ENCODE measurements at places on chromosomes 4 and X.
A peak's percentile ranks its signal among the peaks of the same experiment; 100 is the strongest.

DNA sequence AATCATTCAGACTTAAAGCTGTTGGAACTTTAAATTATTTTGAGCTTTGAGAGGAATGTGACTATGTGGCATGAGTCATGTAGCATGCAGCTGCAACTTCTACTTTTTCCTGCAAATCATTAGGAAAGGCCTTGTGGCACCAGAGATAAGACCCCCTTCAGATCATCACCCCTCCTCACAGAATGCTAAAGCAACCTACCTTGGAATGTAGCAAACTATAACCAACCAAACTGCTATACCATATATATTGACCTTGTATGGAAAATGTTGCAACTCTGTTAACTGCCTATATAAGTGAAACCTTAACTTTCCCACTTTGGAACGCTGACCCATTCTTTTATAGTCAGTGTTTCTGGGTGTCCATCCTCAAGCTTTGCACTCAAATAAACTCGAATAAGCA lies 32.0 kb downstream of the ATXN3L start:
- peak; percentile 60 for DNase-seq

GRCh38 chrX:139881130-139881529 lies 51.7 kb downstream of the ATP11C start:
- peak; percentile 86 for DNase-seq

DNA sequence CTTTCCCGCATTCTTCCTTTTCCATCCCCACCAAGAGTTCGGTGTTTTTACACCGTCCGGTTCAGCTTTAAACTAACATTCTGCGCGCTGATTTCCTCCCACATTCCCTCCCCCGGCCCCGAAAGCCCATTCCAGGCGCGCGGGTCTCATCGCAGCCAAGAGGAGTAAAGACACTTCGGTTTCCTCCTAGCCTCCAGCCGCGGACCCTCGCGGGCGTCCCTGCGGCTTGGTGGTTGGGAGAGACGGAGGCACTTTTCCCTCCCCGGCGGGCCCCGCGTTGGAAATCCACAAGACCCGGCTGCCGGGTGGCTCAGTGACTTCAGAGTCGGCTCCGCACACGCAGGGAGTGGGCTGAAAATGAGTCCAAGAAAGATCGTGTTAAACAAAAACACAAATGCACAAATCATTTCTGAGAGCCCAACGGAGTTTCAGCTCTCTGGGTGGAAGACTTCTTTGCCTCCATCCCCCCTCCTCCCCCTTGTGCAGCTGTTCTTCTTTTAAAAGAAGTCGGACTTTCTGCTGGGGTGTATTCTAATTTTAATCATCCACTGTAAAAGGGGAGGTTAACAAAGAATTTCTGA lies 2.0 kb upstream of the ARX start:
- DNase-seq = no peak

- peak; percentile 99 for DNase-seq
Measured at GRCh38 chr4:123699880-123700771, 303.5 kb downstream of the SPRY1 start.

GRCh38 chr4:128123036-128123435 lies 61.9 kb downstream of the LARP1B start:
- DNase-seq = no peak

- DNase-seq = no peak
Measured at GRCh38 chr4:137432446-137433311, 99.6 kb downstream of the PCDH18 start.
